ENCODE measurements at places on chromosomes 4 and X.

DNA sequence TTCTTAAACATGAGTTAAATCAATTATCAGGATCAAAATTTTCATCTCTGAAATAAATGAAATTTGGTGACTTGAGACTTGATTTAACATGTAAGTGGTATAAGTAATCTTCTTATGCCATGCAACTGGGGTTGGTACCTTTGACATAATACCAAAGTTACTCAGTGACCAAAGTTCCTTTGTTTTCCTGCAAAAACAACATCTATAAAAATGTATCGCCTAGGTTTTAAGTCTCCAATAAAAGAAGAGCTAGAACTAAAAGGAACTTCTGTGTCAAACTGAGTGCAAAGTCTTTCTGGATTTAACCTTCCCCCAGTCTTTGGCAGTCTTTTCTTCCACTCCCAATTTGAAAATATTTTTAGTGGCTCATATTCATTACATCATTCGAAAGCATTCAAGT, 27.6 kb downstream of the NAF1 start:
- DNase-seq: no peak

DNA sequence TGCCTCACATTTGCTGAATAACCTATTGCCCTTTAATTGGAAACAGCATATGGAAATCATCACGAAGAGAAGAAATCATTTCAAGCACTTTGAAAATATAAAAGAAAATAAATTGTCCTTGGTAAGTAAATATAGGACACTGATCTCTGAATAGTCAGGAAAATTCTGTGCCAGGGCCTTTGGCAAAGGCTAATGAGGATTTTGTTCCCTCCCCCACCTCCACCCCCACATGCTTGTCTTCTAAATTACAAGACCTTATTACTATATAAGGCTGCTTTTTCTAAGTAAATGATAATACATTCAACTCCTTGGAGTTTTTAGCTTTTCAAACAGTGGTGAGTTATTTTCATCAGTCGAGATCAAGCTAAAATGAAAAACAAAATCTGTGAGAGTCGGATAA, 15.8 kb downstream of the SYNPO2 start:
- DNase-seq: no peak

GRCh38 chrX:135505351-135505750, 15.1 kb upstream of the INTS6L start:
- DNase-seq: no peak

- DNase-seq: no peak
These were observed 82.8 kb downstream of the ARSF start for GRCh38 chrX:3124031-3124430.

DNA sequence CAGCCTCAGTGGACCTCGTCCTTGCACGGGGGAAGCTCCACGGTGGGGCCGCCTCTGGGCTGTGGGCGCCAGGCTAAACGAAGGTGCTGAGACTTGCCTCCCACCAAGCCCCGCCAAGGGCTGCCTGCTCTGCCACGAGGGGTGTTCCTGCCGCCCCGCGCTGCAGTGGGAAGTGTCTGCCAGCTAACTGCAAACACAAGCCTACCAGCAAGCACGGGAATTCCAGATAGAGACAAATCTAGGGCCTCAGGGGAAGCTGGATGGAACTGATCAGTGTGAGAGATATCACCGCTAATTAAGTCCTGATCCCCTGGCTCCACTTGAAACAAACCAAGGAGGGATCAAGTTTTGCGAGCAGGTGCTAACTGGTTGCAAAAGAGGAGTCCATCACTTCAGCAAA, 181.6 kb upstream of the LEF1 start:
- DNase-seq: no peak

DNA sequence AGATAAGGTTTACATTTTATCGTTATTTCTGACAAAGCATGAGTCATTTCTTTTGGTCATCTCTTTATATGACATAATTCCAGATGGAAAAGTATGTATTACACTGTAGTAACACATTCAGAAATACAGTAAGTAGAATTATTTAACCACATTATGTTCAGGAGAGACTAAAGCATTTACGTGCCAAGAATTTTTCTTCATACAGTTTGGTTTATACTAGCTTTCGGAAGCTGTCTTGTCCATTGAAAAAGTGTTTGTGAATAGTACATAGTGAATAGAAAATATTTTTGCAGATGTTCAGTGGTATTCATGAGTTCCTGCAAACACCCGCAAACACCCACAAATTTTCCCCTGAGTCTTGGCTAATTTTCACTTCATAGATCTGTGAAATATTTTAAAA, 1033.0 kb upstream of the INTU start:
- DNase-seq: no peak
